ENCODE measurements at places on chromosomes 12 and 14.

DNA sequence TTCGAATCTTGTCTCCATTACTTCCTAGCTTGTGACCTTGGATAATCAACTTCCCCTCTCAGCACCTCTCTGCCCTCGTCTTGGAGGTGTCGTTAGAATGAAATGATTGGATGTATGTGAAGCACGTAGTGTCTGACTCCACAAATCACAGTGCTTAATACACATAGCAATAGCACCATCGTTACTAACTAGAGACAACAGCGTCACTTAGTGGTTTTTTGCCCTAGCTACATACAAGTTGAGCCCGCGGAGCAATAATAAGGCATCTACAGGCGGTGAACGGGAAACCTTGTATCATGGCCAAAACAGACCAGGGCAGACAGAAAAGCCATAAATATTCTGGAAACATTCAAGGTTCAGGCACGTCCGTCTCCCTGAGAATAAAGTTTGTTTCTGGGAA lies 154.9 kb downstream of the ASCL4 start:
- no peak for DNase-seq

DNA sequence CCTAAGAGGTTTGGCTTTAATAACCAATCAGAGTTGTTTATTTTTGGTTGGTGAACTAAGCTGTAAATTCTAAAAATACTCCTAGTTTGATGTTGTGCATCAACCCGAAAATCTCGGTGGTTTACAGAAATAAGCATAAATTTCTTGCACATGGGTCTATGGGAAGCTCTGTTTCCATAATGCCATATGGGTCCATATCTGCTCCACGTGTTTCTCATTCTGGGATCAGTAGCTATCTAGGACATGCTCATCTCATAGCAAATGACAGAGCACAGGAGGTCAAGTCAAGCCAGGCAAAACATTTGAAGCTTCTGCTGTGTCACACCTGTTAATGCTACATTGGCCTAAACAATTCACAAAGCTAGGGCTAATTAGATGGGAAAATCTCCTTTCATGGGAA lies 23.1 kb downstream of the NUP37 start:
- no peak for DNase-seq

DNA sequence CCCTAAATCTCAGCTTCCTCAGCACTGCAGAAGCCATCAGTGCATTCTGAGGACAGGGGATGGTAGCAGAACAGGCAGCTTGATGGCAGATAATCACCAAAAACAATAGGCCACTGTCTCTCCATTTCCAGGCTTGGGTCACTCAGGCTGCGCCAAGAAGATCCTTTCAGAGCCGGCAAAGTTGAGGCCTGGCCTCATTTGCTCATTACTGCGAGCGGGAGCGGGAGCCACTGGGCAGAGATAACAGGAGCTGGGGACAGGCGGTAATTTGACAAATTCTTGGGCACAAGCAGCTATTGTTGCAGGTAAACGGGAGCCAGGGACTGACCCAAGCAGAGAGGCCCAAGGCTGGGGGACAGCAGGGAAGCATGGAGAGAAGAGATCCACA lies 2.1 kb downstream of the MSI1 start:
- DNase-seq: no peak

GRCh38 chr14:50647282-50647681 lies 20.8 kb downstream of the SAV1 start:
- DNase-seq: no peak

DNA sequence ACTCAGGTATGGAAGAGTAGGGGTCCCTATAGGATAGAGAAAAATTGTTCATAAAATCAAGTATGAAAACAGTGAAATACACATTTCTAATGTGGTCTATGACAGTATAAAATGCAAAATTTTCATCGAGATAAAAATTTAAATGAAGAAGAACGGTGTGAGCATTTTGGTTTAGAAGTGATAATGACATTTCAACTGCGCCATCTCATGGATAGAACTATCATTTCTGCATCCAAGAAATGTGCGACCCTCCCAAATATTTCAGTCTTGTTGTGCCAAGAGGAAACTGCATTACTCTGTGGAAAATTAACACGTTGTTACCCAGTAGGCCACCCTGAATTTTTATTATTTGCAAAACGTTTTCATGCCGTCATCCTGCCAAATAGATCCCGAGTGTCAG lies 108.8 kb downstream of the CRACR2A start:
- no peak for DNase-seq

DNA sequence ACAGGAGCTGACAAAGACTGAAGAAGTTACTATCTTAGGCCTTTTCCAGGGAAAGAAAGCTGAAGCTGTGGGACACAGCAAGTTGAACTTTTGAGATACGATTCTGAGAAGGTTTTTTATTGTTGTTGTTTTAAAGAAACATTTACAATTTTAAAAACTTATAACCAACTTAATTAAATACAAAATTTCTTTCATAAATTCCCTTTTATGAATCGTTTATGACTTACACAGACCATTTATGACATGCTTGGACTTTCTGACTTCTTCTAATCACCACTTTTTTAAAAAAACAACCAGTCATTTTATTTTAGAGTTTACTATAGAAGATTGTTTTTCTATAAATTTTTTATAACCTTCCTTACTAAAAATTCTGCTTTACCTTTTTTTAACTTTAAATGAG lies 68.7 kb downstream of the DHRS2 start:
- no peak for DNase-seq

GRCh38 chr12:25959071-25959961 lies 834 bp downstream of the RASSF8 start:
- peak; percentile 34 for DNase-seq

Data from activated naive CD4-positive, alpha-beta T cell treated with anti-CD3 and anti-CD28 coated beads for 36 hours (primary cell).